ENCODE measurements at places on chromosomes 12 and 14.

DNA sequence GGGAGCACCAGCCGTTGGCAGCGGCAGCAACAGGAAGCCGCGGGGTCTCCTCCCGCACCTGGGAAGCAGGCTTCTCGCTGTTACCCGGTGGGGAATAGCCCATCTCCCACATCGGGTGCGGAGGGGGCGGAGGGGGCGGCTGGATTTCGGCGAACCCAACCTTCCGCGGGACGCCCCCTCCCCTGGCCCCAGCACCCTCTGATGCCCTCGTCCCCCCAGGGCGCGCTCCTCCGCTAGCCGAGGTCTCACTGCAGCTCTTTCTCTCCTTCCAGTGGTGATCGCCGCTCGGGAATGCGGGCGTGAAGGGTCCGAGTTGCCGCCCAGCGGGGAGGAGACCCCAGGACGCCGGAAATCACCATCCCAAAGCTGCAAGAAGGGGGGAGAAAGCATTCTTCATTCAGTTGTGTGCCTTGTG, 303 bp downstream of the SAMD4A start:
- DNase-seq = no peak

DNA sequence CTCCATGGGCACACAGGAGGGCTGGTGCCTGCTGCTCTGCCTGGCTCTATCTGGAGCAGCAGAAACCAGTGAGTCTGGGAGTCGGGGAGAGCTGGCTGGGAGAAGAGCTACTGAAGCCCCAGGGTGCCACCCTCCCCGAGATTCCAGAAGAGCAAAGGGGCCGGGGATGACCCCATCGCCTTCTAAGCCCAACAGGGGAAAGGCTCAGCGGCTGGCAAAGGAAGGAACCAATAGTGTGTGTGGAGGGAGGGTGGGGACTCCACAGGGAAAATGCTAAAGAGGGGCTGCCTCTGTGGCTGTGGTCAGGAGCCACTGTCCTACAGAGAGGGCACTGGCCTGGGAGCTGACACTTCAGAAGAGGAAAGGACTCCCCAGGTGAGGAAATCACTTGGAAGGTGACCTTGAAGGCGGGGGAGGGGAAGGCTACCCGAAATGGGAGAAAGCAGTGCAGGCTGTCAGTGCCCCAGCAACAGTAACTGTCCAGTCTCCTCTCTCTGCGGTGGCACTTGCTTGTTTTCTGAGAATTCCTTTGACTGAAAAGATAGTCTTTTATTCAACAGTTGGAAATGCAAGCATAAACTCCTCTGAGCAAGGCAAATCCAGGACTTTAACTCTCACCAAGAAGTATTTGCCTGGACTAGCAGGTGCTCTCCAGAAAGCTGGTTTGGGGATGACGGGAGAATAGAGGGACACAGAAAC, 552 bp downstream of the TAPBPL start:
- DNase-seq = no peak

DNA sequence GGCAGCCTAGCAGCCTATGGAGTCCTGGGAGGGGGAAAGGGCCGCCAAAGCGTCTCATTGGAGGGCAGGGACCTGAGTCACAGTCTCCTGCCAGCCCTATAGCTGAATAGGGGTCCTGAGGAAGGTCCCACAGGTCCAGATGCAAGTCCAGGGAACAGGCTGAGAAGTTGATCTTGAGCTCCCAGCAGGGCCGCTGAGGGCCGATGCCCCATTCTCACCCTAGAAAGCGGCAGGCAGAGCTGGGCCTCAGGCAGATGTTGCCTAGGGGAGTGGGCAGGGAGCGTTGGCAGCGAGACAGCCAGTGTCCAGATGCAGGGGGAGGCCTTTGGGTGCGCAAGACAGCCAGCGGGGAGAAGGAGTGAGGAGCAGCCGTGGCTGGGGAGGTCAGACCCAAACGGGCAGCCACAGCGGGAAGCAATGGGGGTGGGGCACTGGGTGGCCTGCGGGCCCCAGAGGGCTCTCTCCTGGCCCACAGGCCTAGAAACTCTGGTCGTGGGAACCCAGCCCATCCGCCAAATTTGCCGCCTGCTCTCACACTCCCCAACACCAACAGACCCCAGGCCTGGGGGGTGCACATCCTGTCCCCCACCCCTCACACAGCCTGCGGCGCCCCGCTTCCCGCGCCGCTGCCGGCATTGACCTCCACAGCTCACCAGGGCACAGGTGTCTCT, 1.1 kb downstream of the HDAC7 start:
- no peak for DNase-seq

DNA sequence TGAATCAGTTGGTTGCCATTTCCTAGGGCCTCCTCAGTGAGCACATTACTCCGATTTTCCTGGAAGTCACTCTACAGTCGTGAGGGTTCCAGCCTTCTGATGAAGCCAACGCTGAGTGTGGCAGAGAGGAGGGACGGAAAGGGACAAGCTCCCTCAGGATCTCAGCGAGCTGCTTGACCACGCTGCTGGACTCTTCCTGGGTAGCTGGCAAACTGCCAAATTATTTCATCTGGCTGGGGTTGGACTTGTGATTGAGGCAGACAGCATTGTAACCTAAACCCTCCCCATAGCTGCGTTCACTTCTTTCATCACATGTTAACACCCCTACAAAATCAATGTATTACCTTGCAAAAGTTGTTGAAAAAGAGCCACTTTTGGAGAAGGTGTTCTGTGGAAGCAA, 69.6 kb upstream of the CHST11 start:
- no peak for DNase-seq

DNA sequence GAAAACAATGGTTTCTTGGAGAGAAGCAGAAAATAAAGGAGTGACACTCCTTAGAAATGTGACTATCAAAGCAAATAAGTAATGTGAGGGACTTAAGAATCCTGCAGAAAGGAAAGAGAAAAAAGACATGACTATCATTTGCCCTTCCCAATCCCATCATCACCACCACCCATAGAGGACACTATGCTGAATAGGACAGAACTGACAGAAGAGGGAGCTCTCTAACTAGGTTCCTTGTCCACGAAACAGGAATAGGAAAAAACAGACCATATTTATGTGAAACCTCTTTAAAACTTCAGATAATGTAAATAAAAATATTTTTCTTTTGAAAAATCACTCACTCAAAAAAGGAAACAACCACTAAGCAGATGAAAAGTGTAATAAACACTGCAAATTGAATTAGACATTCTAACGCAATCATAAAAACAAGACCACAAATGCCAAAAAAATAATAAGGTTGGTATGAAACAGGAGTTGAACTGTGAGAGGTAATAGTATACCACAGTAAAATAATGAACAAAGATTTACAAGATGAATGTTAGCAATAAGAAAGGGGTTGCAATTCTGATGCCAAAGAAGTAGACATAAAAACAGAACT, 24.1 kb downstream of the KLRD1 start:
- DNase-seq = peak; percentile 32

GRCh38 chr12:90064852-90065801, 356.5 kb upstream of the ATP2B1 start:
- DNase-seq = no peak

GRCh38 chr14:65210118-65210821, 108.0 kb upstream of the MAX start:
- DNase-seq = no peak

GRCh38 chr12:92039046-92039445, 106.6 kb downstream of the BTG1 start:
- no peak for DNase-seq

GRCh38 chr12:57739387-57739786, 845 bp upstream of the AGAP2 start:
- DNase-seq = no peak

DNA sequence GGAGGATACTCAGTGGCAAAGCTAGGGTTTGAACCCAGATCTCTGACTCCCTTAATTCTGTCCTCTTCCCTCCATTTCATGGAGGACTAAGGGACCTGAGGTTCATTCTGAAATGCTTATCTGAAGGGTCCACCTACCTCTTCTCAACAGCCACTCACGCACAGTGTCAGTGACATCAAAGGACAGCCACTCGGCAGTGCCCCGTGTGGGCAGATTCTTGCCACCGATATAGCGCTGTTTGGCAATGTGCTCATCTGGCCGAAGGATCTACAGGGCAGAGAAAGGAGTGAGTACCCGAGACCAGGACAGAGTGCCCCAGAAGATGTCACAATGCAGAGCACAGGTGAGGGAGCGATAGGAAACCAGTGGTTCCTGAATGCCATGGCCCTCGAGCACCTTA, 10.8 kb downstream of the TGFB3 start:
- DNase-seq = no peak

DNA sequence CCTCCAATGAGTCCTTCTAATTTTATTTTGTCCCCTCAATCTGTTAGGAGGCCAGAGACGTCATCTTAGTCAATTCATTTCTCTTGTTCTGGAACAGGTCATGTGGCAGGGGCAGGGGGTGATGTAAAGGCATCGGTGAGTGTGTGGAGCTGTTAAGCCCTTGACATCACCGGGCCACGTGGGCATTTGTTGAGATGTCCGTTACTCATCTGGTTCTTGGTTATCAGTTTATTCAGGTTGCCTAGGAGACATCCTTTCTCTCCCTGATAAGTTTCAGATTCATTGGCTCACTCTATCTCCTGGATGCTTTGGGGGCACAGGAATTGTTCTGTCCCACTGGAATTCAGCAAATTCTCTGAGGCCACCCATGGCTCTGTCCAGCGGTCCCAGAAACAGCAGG, 33.6 kb upstream of the SEL1L start:
- DNase-seq = no peak

DNA sequence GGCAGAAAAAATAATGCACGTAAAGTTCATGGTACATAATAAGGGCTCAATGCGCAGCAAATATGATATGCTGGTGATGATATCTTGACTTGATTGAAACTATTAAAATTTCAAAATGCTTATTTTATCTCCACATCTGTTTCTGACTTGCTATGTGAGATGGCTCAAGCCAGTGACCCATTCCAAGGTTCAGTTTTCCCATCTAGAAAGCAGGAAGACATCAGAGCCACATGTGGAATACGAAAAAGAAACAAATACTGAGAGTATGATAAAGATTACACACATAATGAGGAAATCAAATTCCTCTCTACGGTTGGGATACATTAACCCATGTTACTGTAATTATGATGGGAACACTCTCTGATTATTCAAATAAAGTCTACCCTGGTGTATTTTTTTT, 24.0 kb upstream of the TSPAN11 start:
- no peak for DNase-seq

DNA sequence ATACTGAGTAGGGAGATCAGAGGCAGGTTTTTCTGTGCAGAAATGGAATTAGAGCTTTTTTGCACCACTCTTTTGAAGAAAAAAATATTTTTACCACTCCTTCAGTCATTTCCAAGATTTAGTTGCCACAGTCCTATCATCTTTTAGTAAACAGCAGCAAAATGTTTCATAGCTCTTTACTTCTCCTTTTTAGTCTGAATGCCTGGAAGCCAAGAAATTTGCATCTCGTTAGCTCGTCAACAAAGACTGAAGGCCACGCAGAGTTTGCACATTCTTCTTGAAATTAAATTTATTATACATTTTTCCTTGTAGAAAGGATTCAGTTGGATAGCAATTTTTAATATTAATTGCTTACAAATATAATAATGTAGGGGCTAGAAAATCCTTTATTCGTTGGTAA, 544.5 kb upstream of the ATP2B1 start:
- no peak for DNase-seq

DNA sequence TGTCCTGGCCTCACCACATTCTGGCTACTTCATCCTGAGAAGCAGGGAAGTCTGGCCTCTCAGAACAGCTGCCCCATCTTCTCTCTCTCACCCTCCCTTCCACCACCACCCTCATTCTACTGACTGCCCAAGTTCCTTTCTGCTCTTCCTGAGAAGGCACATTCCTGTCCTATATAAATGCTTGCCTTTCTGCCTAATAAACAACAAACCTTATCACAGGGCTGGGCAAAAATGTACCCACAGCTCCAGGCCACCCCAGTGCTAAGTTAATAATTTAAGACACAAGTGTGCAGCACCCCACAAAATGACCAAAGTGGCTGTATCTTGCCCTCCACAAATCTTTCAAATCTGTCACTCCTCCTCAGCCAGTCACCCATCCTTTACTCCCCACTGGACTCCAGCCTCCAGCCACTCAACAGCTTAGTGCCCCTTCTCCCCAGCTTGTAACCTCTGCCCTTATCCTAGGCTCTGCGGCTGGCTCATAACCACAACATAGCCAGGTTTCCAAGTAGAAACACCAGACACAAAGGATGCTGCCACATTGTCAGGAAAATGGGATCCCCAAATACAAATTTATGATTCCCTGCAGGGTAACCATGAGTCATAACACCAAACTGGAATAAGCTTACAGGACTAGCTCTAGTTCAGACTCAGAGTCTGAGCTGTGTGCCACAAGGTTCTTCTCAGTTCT, 15.0 kb downstream of the OXA1L start:
- DNase-seq = no peak

DNA sequence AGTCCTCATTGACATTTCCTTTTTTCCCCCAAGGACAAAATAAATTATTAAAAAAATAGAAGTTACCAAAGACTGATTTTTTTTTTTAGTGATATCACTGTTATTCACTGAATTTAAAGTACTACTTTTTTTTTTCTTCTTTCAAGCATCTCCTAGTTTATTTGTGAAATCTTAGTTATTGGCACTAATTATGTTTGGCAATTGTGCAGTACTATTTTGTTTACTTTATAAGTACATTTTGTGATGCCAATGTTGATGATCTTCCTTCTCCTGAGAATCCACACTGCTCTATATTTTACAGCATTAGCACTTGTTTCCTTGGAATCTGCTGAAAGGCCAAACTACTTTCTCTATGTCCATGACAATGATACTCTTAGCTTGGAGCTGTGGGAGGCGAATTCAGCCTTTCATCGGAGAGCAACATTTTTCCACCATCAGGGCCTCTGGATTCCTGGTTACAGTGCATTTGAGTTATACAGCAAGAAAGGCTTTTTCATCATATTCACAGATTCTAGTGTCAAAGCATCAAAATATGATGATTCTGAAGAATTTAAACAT, 123.8 kb upstream of the PTPRQ start:
- no peak for DNase-seq

DNA sequence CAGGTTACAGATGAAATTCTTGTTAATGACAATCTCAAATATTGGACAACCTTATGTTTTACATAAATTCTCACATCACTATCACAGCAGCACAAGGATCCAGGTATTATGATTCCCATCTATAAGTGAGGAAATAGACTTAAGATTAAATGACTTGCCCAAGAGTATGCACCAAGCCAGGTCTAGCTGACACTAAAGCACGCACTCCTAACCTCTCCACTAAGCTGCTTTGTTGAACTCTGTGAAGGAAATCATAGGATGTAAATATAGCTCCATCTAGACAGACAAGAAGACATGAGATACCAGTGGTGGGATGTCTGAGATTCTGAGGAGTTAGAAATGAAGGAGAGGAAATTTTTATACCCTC, 87.9 kb downstream of the PHLDA1 start:
- DNase-seq = no peak

DNA sequence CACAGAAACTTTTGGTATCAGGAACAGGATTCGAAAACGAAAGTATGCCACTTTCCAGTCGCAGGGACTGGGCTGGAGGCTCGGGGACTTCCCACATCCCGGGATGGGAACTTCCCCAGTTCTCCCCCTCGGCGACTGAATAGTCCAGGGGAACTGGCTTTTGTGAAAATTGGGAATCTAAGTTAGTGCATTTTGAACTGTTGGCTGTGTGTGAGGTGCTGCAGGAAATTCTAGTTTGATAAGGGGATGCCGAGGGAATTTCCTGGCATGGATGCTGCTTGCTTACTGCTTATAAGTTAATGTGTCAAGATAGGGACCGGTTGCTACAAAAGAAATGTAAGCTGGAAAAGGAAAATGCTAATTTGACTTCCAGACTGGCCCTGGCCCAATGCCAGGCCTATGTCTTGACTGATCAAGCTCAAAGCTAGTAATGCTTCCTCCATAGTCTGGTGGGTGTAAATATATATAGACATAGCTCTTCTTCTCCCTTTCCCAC, 73.4 kb upstream of the EIF5 start:
- DNase-seq = no peak

- DNase-seq = no peak
Observed at GRCh38 chr12:74900232-74900631, 309.4 kb downstream of the KCNC2 start.
